ENCODE measurements at places on chromosomes 12 and 14.
A peak's percentile ranks its signal among the peaks of the same experiment; 100 is the strongest.

GRCh38 chr12:59867689-59868088, 271.9 kb downstream of the SLC16A7 start:
- no peaks in the 10 kb centered on the region for H3K4me1 ChIP-seq
- H3K36me3 ChIP-seq: no peaks in the 10 kb centered on the region
- no peak for DNase-seq
- no peak overlapping the region for H3K27ac ChIP-seq

GRCh38 chr12:54294152-54294952, 6.5 kb downstream of the NFE2 start:
- peak; percentile 51 for DNase-seq
- no peaks in the 10 kb centered on the region for H3K4me1 ChIP-seq
- H3K27me3 ChIP-seq: no peaks in the 10 kb centered on the region
- H3K36me3 ChIP-seq: no peaks in the 10 kb centered on the region
- H3K4me3 ChIP-seq: no peak overlapping the region

DNA sequence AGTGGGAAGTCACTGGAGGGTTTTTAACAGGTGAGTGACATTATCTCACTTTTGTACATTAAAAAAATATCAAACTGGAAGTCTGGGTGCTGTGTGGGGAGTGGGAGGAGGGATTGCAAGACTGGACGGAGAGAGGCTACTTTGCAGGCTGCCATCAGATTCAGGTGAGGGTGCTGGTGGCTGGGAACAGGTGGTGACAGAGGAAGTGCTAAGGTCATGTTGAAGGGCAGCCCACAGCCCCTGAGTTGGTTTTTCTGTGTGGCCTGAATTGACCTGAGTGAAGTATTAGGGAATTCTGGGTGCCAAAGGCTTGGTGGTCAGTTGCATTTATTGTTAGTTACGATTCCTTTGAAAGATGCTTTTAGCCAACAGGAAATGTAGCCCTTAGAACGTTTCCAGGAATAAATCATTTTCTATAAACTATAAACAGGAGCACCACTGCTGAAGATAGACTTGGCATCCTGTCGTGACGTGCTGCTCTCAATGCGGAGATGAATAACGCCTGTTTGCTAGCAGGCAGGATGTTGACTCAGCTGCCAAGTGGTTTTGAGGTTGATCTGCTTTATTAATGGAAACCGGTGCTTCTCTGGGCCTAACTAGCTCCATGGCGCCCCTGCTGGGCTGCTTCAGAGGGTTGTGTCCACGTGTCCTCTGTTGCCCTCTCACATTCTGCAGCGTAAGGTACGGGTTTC, 707.5 kb upstream of the TMEM132C start:
- DNase-seq: peak; percentile 97
- H3K4me3 ChIP-seq: no peak overlapping the region
- no peaks in the 10 kb centered on the region for H3K27me3 ChIP-seq
- H3K36me3 ChIP-seq: no peaks in the 10 kb centered on the region

DNA sequence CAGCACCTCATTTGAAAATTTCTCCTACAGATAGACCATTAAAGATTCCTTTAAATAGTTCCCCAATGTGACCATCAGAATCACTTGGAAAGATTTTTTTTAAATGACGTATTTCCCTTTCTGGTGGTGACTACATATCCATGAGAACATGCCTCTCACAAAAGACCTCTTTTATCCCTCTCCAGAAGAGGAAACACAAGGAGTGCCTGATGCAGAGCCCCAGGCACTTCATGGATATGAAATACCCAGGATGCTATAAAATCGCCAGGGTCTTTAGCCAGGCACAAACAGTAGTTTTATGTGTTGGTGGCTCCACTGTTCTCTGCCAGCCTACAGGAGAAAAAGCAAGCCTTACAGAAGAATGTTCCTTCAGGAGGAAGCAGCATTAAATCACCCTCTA, 97.1 kb downstream of the ETNK1 start:
- H3K4me3 ChIP-seq: no peak overlapping the region
- no peak for DNase-seq

GRCh38 chr14:33808187-33808586, 142.7 kb downstream of the EGLN3 start:
- no peaks in the 10 kb centered on the region for H3K4me1 ChIP-seq
- H3K36me3 ChIP-seq: no peaks in the 10 kb centered on the region
- no peak overlapping the region for H3K4me3 ChIP-seq
- 0 out of 2 replicates have a peak, but pooled peaks cover 4% of the 10 kb centered on the region for H3K27me3 ChIP-seq

GRCh38 chr12:30691122-30691879, 4.4 kb downstream of the IPO8 start:
- H3K27ac ChIP-seq: peak overlapping the region; percentile 60
- H3K36me3 ChIP-seq: 0 out of 2 replicates have a peak, but pooled peaks cover 7% of the 10 kb centered on the region
- no peaks in the 10 kb centered on the region for H3K27me3 ChIP-seq
- peak overlapping the region; percentile 43 for H3K4me3 ChIP-seq
- peak; percentile 92 for DNase-seq

DNA sequence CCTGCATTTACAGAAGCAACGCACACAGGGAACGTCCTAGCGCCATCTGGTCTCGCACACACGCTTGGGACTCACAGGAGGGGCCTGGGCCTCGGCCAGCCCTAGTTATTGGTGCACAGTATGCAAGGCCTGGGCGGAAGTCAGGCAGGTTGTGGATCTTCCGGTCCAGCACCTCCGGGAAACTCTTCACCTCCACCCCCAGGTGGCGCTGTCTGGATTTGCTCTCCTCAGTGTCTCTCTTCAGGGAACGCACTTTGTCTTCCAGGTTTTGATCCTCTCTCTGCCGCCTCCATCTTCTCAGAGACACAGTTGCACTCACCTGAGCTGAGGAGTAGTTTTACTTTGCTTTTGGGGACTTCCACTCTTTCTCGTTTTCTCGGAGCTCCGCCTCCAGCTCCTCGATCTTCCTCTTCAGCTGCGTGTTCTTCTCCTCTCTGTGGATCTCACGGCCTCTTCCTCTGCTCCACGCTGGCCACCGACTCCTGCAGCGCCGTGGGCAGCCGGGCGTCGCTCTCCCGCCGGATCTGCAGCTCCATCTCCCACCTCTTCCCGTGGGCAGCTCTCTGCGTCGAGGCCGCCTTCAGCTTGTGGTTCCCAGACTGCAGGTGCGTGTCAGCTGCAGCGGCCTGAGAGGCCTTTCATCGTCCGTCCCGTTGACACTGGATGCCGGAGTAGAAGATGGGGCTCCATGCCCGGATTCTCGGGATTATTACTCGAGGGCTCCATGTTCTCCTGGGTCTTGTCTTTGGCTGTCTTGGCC, 933.8 kb downstream of the TMEM121 start:
- no peak for DNase-seq
- H3K4me1 ChIP-seq: no peaks in the 10 kb centered on the region
- no peak overlapping the region for H3K27ac ChIP-seq
- no peaks in the 10 kb centered on the region for H3K36me3 ChIP-seq
- H3K4me3 ChIP-seq: no peak overlapping the region
- no peaks in the 10 kb centered on the region for H3K27me3 ChIP-seq

GRCh38 chr12:72865921-72866320, 593.8 kb downstream of the TRHDE start:
- H3K36me3 ChIP-seq: no peaks in the 10 kb centered on the region
- no peaks in the 10 kb centered on the region for H3K4me1 ChIP-seq
- no peak for DNase-seq
- no peak overlapping the region for H3K27ac ChIP-seq
- no peak overlapping the region for H3K4me3 ChIP-seq

DNA sequence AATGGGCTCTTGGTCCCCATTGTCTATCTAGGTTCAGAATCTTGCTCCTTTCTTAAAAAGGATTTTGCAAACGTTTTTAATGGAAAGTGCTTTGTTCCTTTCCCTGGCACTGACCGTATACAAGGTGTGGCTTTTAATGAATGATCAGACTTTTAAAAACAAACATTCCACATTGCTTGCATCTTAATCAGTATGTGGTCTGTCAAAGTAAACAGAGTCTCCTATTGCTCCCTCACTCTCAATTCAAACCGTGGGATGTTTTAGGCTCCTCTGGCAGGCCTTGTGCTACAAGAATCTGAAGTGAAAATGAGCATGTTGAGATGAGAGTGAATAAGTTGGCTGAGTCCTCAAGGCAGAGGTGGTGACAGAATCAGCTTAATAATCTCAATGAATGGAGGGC, 107.0 kb downstream of the VRK1 start:
- no peak overlapping the region for H3K4me3 ChIP-seq
- no peaks in the 10 kb centered on the region for H3K4me1 ChIP-seq
- DNase-seq: no peak
- no peaks in the 10 kb centered on the region for H3K27me3 ChIP-seq
- no peaks in the 10 kb centered on the region for H3K36me3 ChIP-seq

DNA sequence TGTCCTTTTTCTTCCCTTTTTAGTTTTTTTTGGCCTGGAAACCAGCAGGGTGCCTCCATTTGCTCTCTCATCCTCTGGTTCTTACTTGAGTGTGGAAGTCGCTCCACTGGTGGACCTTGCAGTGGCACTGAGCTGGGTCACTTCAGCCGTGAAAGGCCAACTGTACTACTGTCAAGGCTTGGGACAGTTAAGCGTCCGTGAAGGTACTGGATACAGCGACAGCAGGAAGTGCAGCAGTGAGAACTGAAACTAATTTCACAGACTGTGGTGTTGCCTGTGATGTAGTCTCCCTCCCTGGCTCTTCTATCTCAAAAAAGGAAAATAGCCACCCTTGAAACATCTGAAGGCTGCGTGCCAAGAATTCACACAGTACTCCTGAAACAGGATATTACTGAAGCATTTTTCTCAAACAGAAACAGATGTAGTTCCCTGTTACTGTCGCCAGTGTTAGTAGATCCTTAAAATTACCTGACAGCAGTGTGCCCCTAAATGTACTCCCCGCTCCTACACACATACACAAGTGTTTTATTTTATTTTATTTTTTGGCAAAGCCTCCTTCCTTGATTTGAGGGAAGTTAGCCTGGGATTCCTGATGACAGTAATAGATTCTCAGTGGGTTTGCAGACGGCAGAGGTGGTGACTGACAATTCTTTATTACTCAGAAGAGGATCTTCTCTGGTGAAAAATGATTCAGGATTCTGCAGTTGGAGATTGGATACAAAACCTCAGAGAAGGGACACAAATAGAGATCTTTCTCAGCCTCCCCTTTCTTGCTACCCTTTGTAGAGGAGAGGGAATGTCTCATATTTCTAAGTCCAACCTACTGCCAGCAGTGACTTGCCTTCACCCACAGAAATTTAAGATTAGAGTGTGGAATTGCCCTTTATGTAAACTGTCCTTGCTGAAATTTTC, 4.4 kb downstream of the SUSD6 start:
- H3K27ac ChIP-seq: peak overlapping the region; percentile 89
- H3K36me3 ChIP-seq: no peaks in the 10 kb centered on the region
- H3K4me1 ChIP-seq: peaks cover 67% of the 10 kb centered on the region
- peak; percentile 91 for DNase-seq
- peak overlapping the region; percentile 68 for H3K4me3 ChIP-seq

DNA sequence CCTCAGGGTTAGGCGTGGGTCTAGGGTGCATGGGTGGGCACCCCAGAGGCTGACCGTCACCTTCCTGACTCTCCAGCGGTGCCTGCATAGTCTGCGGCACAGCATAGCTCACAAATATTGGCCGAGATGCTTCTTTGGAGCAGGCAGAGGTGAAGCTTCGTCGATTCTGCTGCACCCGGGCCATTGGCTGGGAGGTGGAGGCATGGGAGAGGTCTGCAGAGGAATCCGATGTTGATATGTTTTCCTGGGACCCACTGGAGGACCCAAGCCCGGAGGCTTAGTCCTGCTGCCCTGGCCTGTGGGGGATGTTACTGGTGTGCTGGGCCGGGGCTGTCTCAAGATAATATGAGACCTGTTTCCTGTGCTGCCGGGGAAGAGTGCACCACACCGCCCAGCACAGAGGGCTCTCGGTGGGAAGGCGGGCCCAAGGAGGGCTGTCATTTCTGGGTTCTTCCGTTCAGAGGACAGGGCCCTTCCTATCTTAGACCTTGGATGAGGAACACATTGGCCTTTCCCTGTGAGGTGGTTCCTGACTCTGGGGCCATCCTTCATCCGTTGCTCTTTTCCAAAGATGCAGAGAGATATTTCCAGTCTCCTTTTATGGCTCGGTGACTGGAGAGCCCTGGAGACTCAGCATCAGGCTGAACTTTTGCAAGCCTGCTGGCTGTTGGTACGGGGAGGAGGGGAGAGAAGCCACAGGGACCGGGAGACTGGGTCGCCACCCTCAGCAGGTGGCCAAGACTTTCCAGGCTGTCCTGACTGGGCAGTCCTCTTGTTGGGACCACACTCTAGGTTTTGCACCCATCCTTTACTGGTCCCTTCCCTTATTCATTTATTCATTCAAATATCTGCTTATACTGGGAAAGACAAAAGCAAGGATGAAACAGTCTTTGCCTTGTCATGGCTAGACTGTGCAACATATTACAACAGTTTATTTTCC, 143.5 kb downstream of the TSPAN9 start:
- no peak overlapping the region for H3K4me3 ChIP-seq
- H3K27me3 ChIP-seq: no peaks in the 10 kb centered on the region
- peaks cover 23% of the 10 kb centered on the region for H3K4me1 ChIP-seq
- H3K36me3 ChIP-seq: no peaks in the 10 kb centered on the region
- H3K27ac ChIP-seq: no peak overlapping the region

GRCh38 chr12:56261503-56262232, 3.5 kb upstream of the ANKRD52 start:
- H3K4me1 ChIP-seq: peaks cover 22% of the 10 kb centered on the region
- DNase-seq: peak; percentile 91
- no peaks in the 10 kb centered on the region for H3K36me3 ChIP-seq
- no peak overlapping the region for H3K4me3 ChIP-seq

- H3K36me3 ChIP-seq: no peaks in the 10 kb centered on the region
- DNase-seq: peak; percentile 42
- H3K4me3 ChIP-seq: no peak overlapping the region
- peaks cover 14% of the 10 kb centered on the region for H3K4me1 ChIP-seq
- H3K27me3 ChIP-seq: 0 out of 2 replicates have a peak, but pooled peaks cover 14% of the 10 kb centered on the region
These were observed 13.1 kb downstream of the RERG start for GRCh38 chr12:15208140-15208539.

GRCh38 chr12:124080649-124081048, 107.6 kb downstream of the ZNF664 start:
- H3K4me1 ChIP-seq: no peaks in the 10 kb centered on the region
- no peak overlapping the region for H3K27ac ChIP-seq
- H3K4me3 ChIP-seq: no peak overlapping the region
- H3K27me3 ChIP-seq: no peaks in the 10 kb centered on the region

GRCh38 chr12:89970722-89971121, 262.1 kb upstream of the ATP2B1 start:
- no peaks in the 10 kb centered on the region for H3K27me3 ChIP-seq
- no peak overlapping the region for H3K4me3 ChIP-seq
- H3K27ac ChIP-seq: no peak overlapping the region
- H3K36me3 ChIP-seq: no peaks in the 10 kb centered on the region
- peak; percentile 15 for DNase-seq
- peaks cover 16% of the 10 kb centered on the region for H3K4me1 ChIP-seq

DNA sequence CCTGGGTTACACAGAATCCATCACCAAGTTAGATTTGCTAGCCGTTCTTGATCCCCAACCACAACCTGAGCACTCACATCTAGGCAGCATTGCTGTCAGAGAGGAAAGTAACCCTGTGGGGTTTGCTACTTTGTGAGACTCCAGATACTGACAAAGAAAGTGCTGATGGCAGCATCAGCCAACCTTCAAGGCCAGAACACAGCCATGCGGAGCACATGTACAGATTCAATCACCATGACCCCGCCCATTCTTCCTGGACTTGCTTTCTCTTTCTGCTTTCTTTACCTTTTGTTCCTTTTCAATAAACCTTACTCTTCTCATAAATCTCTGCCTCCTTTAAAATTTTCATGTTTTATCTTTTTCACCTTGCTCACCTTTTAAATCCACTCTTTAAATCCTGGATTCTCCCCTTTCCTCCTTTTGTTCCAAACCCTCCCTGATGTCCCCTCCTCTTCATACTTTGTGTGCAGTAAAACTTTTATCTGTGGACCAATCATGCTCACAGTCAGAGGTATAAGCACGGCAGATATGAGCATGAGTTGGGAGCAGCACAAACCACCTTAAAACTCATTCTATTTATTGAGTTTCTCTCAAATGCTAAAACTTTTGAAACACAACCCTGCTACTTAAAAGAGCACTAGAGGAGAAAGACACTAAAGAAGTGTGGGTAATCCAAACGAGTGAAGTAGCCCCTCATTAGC, 21.9 kb upstream of the CERS5 start:
- DNase-seq: no peak
- peak overlapping the region; percentile 94 for H3K27ac ChIP-seq
- no peaks in the 10 kb centered on the region for H3K27me3 ChIP-seq
- no peak overlapping the region for H3K4me3 ChIP-seq
- peaks cover 50% of the 10 kb centered on the region for H3K36me3 ChIP-seq
